ENCODE measurements at places on chromosomes 7 and 10.

- no peak for DNase-seq
These were observed 19.4 kb downstream of the CYP2C8 start for GRCh38 chr10:95049919-95050318.

DNA sequence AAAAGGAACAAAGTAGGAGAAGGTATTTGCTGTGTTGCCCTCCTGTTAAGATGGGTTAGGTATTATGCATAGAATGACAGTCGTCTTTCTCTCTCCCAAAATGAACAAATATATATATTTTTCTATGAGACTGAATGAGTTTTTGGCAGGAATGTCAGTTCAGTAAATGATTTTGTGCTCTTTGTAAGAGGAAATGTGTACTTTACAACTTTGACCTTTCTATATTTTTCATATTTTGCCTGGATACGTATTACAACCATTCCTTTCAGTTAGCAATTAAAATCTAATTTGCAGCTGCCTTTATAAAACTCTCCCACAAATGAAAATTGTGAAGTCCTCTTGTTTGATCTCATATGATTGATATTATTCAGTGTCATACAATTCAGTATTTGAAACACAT lies 336.6 kb upstream of the MEOX2 start:
- no peak for DNase-seq

GRCh38 chr10:32204606-32205005 lies 142.4 kb downstream of the EPC1 start:
- DNase-seq: no peak

- no peak for DNase-seq
These were observed 137.7 kb downstream of the RTKN2 start for GRCh38 chr10:62130948-62131347.

DNA sequence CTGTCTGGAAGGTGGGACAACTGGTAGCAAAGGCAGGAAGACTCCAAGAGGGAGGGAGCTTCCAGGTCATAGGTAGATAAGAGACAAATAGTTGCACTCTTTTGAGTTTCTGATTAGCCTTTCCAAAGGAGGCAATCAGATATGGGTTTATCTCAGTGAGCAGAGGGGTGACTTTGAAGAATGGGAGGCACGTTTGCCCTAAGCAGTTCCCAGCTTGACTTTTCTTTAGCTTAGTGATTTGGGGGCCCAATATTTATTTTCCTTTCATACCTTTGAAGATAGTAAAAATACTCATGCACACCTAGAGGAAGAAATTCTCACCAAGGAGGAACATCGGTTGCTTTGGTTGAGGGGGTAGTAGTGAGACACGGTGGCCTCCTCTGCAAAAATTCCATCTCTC lies 212.1 kb upstream of the SVIL start:
- DNase-seq: no peak

GRCh38 chr10:24209946-24210491 lies 1.1 kb downstream of the KIAA1217 start:
- no peak for DNase-seq
